Cerebellum (tissue), 4 donors: ENCODE measurements at places on chromosomes 11 and 22. TPM values are rescaled to one million over a fixed set of nuclear protein-coding genes. Genes with fewer than 3 reads are reported as not detected.

DNA sequence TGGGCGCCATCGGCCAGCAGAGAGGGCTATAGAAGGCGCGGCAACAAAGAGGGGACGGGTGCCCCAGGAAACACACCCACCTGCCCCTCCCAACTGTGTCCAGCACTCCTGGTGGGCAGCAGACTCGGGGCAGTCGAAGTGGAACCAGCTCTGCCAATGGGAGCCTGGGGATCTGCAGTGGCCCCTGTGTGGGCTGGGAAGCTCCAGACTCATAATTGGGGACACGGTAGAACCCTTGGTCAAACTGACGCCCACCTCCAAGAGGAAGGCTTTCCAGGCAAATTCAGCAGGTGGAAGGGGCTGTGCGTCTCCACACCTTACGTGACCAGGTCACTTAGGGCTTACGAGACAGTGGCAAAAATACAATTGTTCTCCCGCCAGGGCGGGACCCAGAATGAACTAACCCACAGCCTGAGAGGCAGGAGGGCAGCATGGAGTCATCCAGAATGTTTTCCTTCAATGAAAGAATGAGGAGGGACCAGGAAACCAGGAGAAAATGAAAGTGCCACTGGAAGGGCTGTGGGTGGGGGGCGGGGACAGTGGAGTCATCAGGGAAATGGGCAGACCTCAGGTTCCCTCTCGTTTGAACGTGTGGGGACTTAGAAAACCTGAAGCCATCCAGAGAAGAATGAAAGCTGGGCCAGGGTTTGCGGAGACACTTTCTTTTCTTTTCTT is 53.2 kb upstream of the SHANK2 start:
- DNase-seq: no peak

DNA sequence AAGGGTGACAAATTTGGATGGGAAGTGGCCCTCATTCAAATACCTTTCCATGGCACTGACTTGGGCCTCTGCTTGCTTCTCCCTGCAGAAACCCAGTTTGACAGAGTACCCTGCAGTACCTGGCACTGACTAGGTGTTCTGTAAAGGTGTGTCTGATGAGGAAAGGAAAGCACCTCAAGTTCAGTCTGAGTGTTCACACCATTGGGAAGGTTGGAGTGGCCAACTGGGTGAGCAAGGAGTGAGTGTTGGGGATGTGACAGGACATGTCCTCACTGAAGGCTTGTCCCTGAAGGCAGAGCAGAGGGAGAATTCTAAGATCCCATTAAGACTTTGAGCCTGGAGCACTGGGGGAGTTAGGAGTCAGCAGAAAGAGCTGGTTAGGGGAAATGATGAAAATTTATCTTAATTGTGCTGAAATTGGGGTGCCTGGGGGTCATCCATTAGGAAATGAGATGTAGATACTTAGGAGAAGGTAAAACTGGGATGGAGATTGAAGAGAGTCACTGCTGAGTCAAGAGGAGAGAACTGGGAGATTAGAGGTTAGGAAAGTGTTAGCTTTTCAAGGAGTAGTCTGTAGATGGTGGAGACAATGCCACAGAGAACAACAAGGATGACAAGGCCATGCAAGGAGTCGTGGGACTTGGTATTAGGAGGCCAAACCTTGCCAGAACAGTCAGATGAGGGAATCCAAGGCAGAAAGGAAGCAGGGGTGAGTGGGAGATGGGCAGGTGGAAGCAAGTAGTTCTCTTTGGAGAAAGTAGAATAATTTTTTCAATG is 6.1 kb downstream of the SREBF2 start:
- no peak for DNase-seq

DNA sequence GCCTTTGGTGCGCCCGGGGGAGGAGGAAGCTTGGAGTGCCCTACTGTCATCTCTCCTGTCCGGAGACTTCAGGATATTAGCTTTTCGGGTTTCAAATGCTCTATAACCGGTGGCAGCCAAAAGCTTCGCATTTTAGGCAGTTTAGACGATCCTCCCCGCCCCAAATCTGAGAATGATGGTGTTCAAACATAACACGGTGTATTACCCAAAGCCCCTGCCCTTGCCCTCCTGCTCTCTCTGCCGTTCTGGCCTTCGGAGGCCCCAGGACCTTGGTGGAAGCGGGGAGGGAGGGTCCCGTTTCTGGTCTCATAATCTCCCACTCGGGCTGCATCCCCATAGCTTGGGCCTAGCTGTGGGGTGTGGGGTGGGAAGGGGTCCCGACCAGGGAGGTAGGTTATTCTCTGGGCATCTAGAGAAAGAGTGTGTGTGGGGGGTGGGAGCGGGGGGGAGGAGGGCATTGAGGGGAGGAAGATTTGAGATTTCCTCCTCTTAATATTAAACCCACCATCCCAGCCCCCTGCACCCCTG is 2.3 kb downstream of the PKNOX2 start:
- DNase-seq: no peak

DNA sequence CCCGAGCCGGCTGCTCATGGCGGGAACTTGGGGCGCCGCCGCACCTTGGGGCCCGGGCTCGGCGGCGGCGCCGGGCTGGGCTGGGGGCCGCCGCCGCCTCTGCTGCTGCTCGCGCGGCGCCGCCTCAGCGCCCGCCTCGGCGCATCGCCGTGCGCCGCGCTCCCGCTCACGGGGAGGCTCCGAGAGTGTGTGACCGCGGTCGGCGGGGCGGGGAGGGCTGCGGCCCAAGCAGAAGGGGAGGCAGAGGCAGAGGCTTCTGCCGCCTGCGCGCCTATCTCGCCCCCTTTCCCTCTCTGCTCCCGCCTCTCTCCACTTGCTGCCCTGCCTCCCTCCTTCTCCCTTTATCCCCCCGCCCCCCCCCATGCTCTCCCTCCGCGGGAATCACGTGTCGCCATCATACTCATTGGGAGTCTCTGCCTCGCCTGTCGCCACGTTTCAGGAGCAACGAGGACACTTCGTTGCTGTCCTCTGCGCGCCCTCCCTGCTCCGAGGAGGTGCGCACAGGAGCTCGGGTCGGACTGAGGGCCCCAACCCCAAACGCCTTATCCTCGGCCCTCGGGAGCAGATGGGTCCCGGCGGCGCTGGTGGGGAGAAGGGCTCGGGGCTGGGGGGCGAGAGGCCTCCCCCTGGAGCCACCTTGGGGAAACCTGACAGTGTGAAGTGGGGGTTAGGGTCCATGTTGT is at the start of gene GUCY1A2:
Gene GUCY1A2, minus strand, starts transcription at position 258 of the 683 bp plus-strand sequence. CDS start 421 bp downstream, outside the sequence.
- peak; percentile 71 for DNase-seq

Gene ZNF215
- 7.8 TPM for total RNA-seq

DNA sequence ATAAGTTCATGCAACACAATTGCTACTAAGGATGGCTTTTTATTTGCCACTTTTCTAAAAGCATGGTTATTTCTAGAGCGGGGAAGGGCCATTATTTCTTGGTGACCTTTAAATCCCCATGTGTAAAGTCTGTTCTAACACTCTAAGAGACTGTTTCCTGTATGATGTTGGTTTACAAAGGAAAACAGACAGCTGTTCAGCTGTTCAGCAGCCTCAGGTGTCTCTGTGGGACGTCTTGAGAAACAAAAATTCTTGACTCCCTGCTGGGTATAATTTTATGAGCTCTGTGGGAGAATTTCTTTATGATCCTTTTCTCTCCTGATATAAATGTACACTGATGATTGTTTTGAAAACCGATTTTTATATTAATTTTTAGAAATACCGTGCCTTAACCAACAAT is 13.9 kb downstream of the MUC15 start:
- DNase-seq: no peak

DNA sequence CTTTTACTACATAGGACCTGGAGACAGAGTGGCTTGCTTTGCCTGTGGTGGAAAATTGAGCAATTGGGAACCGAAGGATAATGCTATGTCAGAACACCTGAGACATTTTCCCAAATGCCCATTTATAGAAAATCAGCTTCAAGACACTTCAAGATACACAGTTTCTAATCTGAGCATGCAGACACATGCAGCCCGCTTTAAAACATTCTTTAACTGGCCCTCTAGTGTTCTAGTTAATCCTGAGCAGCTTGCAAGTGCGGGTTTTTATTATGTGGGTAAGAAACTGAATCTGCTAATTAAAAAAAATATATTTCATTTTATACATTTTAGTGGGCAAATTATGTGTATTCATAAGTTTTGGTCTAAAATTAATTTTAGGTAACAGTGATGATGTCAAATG is 7.8 kb downstream of the BIRC3 start:
- DNase-seq: no peak
